Stimulated activated CD4-positive, alpha-beta T cell treated with anti-CD3 and anti-CD28 coated beads, Interleukin-4, amount 100 ng/mL, for 24 hours (primary cell): ENCODE measurements at places on chromosomes 16 and 17.

DNA sequence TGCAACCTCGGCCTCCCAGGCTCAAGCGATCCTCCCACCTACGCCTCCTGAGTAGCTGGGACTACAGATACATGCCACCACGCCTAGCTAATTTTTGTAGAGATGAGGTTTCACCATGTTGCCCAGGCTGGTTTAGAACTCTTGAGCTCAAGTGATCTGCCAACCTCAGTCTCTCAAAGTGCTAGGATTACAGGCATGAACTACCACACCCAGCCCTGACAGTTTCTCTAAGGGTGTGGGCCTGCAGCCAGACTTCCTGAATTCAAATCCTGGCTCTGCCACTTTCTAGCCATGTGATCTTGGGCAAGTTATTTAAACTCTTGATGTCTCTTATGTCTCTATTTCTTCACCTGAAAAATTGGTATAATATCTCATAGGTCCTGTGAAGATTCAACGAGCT, 5.6 kb downstream of the CUEDC1 start:
- no peak for DNase-seq

DNA sequence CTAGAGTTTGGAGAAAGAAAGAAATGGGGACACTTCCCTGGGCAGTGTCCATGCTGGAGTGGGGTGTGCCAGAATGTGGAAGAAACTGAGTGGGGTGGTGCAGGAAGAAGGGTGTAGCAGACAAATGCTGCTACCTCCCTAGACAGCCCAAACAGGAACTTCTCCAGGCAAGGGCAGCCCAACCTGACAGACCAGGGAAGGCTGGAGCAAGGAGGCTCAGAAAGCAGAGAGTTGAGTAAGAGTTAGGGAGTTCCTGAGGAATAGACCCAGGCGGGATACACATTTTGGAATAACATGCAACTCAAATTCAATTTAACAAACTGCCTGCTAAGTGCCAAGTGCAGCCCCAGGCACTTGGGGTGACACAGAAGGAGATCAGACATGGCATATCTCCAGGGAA, 1.0 kb upstream of the MYO18A start:
- DNase-seq: no peak

DNA sequence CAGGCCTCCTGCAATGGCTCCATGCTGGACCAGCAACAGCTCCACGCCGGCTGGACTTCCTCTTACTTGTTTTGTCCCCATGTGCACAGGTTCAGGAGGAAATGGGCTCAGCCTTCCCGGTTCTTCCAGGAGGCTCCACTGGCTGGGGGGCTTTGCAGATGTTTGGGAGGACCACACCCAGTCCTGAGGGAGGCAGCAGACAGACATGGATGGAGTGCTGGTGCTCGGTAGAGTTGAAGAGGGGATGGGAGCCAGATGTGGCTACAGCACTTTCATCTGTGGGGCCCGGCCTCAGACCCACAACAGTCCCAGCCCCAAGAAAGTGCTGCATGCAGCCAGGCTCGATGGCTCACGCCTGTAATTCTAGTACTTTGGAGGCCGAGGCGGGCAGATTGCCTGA, 21.8 kb downstream of the NARF start:
- no peak for DNase-seq

- DNase-seq: no peak
These were observed 11.3 kb downstream of the ERAL1 start for GRCh38 chr17:28865946-28866752.

DNA sequence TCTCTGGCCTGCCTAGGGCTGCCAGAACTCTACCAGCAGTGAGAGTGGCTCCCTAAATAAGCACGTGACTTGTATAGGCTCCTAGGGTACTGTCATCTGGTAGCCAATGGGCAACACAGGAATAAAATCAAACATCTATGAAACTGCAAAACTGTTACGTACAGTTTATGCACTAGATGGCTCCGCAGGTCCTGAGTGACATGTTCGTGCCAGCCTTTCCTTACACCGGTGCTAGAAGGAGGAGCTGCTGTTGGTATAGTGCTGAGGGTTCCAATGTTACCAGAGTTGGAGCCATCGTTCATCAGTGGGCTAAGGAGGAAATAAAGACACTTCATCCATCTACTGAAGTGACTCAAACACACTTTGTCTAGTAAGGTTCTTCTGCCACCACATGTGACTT, 63.2 kb upstream of the TRAP1 start:
- DNase-seq: no peak

GRCh38 chr16:83356266-83356665, 451.5 kb upstream of the HSBP1 start:
- DNase-seq: peak; percentile 4

GRCh38 chr16:67109407-67110135, at the start of gene PHAF1:
TSS of gene PHAF1 (plus strand) at chr16:67109941. CDS start at chr16:67110176, 235 bp downstream.
- peak; percentile 95 for DNase-seq

DNA sequence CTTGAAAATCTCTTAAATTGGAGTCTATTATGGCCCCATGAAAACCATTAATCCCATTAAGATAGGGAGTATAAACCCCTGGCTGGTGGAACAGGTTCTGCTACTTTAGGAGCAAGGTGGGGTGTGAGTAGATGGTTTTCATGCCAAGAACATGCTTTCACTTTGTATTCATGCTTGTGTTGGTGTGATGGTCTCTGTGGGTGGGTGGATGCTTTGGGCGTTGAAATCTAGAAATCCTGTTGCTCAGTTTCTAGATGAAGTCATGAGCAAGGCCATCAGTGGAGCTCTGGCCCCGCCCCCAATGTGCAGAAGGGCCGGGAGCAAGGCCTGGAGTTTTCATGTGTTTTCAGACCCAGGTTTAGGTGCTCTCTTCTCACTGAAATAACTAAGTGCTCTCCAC, 20.1 kb downstream of the PLD6 start:
- peak; percentile 65 for DNase-seq

DNA sequence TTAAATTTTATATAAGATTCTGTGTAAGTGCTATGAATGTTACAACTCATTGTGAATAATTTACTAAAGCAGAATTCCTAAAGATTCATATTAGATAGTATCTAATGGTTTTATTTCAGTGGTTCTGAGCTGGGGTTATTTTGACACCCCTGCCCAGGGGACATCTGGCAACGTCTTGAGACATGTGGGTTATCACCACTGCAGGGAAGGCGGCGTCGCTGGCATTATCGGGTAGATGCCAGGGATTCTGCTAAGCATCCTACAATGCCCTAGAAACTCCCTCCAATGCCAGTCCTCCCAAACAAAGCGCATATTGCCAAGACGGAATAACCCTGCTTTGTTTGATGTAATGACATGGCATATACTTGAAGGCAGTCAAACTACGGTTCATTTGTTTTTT, 372.3 kb upstream of the ZFHX3 start:
- DNase-seq: no peak

DNA sequence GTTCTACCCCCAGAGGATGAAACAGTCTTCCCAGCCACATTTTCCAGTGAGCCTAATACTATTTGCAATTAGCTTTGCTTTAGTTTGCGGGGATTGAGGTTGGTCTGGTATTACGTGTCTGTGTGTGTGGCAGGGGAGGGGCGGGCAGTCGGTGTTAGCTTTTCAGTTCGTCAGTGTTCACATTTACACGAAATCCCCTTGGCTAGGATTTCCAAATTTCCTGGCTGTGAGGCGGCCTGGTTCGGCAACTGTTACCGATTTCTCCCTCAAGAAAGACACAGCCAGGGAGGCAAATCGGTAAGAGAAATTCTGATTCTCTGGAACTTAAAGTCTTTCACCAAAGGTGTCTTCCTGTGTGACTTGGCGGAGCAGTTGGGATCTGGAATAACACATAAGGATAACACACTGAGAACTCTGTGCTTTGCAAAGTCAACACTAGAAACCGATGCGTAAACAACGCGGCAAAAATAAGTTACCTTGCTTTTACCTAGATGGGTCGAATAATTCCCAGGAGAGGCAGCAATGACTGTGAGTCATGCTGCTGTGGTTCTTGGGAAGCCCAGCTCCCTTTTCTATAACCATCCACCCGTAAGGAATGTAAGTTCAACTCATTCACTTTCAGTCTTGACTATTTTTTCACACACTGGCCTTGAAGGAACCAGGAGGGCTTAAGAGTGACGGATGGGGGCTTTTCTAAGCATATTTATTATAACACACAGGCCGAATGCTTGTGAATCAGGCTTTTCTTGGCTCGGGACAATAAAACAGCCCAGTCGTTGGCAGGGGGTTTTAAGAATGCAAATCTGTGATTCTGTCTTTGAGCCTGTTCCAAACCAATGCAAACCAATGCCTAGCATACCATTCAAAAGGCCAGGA, 24.2 kb downstream of the GPRC5B start:
- no peak for DNase-seq

- no peak for DNase-seq
These were observed 25.3 kb upstream of the KSR1 start for GRCh38 chr17:27430882-27431491.

- DNase-seq: no peak
These were observed 29.7 kb downstream of the LDHD start for GRCh38 chr16:75086688-75087374.

- DNase-seq: no peak
These were observed 789 bp upstream of the TERF2 start for GRCh38 chr16:69386596-69386995.

DNA sequence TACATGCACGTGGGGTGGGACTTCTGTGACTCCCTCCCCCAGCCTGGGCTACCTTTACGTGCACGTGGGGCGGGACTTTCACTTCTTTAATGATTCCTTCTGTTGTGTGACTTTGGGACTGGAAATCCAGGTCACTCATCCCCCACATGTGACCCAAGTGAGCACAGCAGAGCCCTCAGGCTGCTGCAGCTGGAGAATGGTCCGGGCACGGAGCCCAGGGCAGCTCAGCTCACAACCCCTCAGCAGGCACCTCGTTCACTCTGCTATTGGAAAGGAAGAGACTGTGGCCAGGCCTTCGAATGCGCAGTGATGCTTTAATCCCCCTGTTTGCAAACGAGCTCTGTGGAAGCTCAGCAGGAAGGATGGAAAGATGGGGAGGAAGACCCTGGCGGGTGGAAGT, 14.7 kb downstream of the DBNDD1 start:
- DNase-seq: no peak

GRCh38 chr16:73399486-73399885, 351.6 kb upstream of the ZFHX3 start:
- DNase-seq: no peak

- DNase-seq: peak; percentile 18
These were observed 67.9 kb downstream of the ZZEF1 start for GRCh38 chr17:4074831-4075495.

- DNase-seq: no peak
These were observed 140.8 kb upstream of the ELAC2 start for GRCh38 chr17:13158494-13159240.

DNA sequence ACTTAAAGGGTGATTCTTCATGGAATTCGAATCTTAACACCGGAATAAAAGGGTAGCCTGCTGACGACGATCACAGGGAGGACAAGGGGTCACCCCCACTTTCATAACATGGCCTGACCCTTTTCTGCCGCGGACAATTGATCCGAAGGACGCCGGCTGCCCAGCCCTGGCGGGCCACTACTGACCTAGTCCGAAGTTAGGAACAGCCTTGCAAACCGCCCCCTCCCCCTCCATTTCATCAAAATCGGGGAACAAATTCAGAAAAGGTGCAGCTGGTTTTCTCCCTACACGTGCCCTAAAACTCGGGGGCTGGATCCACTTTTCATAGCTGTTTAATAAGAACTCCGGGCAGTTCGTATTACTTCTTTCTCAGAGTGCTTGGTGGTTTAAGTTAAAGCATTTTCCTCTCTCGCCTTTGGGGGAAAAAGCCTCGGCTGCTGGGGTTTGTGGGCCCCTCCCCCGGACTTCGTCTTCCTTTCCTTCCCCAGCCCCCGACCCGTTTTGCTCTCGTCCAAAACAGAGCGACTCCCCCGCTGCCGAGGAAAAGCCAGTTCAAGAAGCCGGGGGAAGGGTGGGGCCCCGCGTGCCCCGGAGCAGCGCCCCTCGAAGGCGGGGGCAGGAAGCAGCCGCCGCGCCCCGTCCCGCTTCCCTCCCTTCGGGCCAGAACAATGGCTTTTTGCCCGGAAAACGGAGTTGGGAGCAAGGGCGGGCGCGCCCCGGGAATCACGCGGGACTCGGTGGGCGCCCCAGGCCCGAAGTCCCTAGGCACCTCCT, 641 bp upstream of the CBX2 start:
- DNase-seq: no peak

DNA sequence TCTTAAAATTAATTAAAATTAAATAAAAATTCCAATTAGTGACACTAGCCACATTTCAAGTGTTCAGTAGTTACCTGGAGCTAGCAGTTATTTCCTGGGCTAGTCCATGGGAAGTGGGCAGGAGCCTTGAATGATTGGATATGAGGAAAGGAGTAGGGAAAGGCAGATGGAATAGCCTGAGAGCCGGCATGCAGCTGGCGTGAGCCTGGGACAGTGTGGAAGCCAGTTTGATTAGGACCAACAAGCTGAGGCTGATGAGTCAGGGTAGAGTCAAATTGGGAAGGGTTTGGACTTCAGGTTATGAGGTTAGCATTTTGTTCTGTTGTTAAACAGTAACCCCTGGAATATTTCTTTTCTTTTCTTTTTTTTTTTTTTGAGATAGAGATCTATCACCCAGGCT, 15.3 kb upstream of the GNA13 start:
- no peak for DNase-seq

- DNase-seq: no peak
These were observed 3.2 kb downstream of the TRPV3 start for GRCh38 chr17:3554440-3554839.

DNA sequence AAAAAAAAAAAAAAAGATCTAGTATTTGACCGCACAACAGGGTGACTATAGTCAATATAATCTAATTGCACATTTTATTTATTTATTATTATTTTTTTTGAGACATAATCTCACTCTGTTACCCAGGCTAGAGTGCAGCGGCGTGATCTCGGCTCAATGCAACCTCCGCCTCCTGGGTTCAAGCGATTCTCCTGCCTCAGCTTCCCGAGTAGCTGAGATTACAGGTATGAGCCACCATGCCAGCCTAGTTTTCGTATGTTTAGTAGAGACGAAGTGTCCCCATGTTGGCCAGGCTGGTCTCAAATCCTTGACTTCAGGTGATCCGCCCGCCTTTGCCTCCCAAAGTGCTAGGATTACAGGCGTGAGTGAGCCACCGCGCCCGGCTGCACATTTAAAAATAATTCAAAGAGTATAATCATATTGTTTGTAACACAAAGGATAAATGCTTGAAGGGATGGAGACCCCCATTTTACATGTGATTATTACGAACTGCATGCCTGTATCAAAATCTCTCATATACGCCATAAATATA, 794 bp downstream of the ANKS3 start:
- no peak for DNase-seq

DNA sequence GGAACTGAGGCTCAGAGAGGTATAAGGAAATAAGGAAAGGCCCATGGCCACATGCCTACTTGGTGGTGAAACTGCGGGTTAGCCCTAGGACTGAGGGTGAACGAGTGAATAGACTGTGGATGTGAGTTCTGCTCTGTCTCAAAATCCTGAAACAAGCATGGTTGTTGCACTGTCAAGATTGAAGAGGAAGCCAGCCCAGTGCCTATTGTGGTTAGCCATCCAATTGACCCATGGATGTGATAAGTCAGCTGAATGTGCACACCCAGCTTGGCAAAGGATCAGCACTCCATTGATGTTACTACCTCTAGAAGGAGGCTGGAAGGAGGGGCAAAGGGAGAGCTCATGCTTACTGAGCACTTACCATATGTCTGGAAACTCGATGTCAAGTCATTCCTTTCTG, 4.5 kb downstream of the TMEM114 start:
- no peak for DNase-seq
